T-helper 2 cell (primary cell): ENCODE measurements at places on chromosomes 4 and X.

DNA sequence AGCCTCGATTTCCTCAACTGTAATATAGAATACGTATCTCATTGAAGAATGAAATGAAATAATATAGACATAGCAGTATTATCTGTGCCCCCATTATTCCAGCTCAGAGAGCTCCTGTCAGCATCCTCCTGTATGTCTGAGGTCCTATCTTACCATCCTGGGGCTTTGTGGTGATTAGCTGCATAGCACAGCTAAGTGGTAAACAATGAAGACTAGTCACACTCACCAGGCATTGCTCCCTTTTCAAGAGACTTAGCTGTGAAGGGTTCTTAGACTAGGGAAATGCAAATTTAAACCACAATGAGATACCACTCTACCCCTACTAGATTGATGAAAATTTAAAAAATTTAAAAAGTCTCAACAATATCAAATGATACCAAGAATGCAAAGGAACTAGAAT is 172.9 kb downstream of the SLC39A8 start:
- no peak for DNase-seq

DNA sequence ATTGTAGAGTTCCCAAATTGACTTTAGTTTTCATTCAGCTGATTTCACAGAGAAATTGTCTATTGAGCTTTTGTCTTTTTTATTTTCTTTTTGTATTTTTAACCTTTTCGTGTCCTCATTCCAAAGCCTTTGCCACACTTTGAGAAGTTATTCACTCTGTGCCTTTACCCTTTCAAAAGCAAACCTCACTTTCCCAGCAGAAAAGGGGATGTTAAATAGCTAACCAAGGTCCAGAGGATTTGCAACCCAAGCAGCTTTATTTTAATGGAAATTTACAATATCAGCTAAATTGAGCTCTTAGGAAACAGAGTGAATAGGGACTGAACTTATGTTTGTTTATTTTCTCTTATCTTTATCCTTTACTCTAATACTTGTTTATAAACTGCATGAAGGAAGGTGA is 428.8 kb downstream of the PCDH7 start:
- DNase-seq: no peak

DNA sequence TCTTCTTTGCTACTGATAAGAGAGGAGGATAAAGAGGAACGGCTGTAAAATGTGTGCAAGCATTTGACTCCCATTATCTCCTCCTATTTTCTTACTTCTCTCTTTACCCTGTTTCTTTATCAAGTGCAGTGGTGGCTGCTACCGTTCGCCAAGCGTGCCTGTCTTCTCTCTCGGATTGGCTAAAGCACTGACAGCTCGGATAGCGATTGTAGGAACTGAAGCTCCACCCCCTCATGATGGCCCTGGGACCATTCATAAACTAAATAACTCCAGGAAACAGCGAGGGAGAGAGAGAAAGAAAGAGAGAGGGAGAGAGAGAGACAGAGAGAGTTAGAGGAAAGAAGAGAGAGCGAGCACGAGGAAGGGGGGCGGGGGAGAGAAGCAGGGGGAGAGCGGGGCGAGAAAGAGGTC is 305 bp upstream of the MAB21L2 start:
- no peak for DNase-seq

DNA sequence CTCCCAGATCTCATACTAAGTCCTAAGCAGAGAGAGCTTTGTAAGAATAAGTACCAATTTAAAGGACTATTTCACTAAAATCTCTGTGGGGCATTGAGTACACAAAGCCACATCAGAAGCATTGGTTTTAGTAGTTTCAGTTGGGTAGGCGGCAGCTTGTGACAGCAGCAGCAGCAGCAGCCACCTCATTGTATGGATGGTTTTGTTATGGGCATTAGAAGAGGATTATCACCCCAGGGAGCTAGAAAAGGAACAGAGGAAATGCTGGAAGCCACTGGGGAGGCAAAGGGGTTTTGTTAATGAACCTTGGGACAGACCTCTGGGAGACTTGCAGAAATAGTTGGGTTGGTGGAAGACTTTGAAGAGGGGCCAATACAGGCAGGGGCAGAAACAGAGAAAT is 93.9 kb upstream of the FRMPD3 start:
- DNase-seq: no peak

GRCh38 chr4:58587856-58588255 is 1477.7 kb upstream of the IGFBP7 start:
- no peak for DNase-seq

GRCh38 chrX:37364666-37365065 is 15.5 kb downstream of the PRRG1 start:
- DNase-seq: no peak

- DNase-seq: no peak
Measured at GRCh38 chrX:16487620-16488385, 162.2 kb upstream of the S100G start.

- no peak for DNase-seq
Measured at GRCh38 chr4:73432169-73433000, 3.6 kb upstream of the AFP start.

DNA sequence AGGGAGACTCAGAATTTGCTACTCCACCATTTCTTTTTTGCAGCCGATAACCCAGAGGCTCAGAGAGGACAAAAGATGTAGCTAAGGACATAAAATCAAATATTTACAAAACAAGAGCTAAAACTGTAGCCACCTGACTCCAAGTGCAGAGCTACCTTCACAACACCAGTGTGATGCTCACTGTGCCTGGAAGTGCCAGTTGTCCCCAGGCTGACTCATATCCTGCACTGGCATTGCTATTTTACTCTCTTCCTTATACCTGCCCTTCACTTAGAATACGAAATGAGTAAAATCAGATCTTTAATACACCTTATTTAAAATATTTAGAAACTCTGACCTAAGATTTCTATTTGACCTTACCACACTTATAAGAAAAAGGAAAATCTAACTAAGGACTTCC is 39.5 kb downstream of the SLC7A11 start:
- no peak for DNase-seq

DNA sequence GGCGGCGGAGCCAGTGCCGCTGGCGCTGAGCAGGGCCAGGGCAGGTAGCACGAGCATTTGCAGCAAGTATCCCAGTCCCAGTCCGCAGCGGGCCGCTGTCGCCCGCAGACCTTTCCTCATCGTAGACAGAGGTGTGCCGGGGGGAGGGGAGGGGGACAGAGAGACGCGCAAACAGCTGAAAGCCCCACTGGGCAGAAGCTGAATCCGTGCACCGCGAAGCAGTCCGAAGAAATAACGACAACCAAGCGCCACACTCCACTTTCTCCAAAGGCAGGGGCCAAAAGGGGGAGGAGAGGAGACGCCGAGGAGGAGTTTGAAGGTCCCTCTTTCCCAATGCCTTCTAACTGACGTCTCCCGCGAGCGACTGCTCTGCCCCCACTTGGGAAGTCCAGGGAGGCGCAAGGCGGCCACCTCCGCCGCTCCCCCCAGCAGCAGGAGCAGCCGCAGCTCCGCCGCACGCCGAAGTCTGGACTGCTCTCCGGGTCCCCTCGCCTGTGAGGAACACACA is at the start of gene UNC5C:
Gene UNC5C, minus strand, starts transcription at position 236 of the 508 bp plus-strand sequence.
- DNase-seq: no peak

DNA sequence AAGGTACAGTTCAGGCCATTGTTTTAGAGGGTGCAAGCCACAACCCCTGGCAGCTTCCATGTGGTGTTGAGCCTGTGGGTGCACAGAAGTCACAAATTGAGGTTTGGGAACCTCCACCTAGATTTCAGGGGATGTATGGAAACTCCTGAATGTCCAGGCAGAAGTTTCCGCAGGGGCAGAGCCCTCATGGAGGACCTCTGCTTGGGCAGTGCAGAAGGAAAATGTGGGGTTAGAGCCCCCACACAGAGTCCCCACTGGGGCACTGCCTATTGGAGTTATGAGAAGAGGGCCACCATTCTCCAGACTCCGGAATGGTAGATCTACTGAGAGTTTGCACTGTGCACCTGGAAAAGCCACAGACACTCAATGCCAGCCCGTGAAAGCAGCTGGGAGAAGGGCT is 242.0 kb upstream of the ACTRT1 start:
- no peak for DNase-seq

DNA sequence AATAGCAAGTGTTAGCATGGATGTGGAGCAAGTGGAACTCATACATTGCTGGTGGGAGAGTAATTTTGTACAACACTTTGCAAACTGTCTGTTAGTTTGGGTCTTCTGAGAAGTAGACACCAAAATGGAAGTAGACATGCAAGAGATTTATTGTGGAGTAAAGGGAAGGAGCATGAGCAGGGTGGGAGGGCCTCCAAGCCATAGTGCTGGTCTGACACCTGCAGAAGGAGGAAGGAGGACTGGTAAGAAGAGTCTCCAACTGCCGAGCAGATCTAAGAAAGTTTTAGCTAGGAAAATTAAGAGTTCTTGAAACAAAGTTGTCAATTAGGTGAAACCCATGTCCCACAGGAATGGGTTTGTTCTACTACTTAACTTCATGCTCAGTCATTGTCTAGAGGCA is 64.0 kb upstream of the DDIT4L start:
- DNase-seq: no peak

GRCh38 chr4:152992466-152992865 is 56.3 kb downstream of the FHDC1 start:
- no peak for DNase-seq

DNA sequence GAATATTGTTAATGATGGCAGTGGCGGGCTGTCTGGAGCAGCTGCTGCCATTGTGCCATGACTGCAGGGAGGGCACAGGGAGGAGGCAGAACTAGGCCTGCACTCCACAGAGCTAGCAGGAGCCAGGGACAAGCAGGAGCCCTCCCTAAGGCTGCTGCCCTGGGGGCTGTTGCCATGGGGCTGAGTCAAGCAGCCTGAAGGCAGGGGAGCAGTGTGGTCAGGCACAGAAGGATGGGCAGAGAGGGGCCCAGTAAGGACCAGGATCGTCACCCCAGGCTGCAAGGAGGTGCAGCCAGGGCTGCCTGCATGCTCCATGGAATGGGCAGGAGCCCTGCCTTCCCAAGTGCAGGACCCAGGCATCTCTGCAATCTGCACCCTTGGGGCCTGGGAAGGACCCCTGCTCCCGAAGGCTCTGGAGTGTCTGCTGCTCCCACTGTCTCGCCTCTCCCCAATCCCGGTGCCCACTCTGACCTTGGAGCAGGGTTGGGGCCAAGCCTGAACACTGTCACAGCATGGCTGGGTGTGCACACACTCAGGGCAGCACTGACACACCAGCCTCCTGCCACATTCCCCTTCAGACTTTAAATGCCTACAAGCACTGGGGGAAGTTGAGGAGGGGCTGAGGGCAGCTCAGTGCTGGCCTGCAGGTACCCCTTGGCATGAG is 98.3 kb upstream of the GALNTL6 start:
- no peak for DNase-seq

- no peak for DNase-seq
Measured at GRCh38 chrX:4764888-4765287, 1051.4 kb upstream of the PRKX start.
